Tibial nerve (tissue), 4 donors: ENCODE measurements at places on chromosomes 13 and 19. TPM values are rescaled to one million over a fixed set of nuclear protein-coding genes. Genes with fewer than 3 reads are reported as not detected.

DNA sequence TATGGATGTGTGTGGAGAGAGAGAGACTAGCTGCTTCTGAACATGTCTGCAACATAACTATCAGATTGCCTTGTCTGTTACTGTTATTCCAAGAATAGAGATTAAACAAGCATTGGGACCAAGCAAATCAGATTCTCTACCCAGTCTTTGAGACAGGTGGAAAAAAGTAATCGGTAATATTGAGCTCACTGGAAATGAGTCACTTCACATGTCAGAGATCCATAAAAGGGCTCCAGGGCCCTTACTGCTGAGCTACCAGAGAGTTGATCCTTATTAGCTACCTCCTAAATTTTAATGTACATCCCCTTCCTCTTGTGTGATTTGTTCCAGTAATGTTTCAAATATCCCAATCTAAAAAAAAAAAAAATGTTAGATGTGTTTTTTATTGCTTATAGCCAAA is 2118.0 kb downstream of the PCDH9 start:
- H3K4me3 ChIP-seq = no peak overlapping the region
- H3K36me3 ChIP-seq = no peaks in the 10 kb centered on the region
- no peak overlapping the region for H3K27ac ChIP-seq
- DNase-seq = no peak
- no peaks in the 10 kb centered on the region for H3K4me1 ChIP-seq

DNA sequence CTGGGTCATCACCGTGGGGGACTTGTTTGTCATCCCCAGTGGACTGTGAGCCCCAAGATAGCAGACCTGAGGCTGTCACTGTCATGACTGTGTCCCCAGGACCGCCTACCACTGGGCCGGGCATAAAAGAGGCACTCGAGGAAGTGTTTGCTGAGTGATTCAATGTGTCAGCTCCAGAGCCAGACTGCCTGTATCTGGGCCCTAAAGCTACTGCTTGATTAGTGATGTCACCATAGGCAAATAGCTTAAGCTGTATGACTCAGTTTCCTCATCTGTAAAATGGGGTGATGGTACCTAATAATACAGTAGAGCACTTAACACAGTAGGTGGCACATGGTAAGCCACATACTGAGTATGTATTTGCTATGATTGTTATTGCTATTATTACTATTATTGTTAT is 11.2 kb upstream of the CEACAM19 start:
- H3K36me3 ChIP-seq = no peaks in the 10 kb centered on the region
- no peak overlapping the region for H3K27ac ChIP-seq
- H3K4me3 ChIP-seq = no peak overlapping the region

GRCh38 chr13:113149711-113150549 is 8.5 kb upstream of the PROZ start:
- H3K4me1 ChIP-seq = no peaks in the 10 kb centered on the region
- no peaks in the 10 kb centered on the region for H3K27me3 ChIP-seq
- no peak overlapping the region for H3K27ac ChIP-seq
- no peaks in the 10 kb centered on the region for H3K36me3 ChIP-seq
- no peak for DNase-seq

GRCh38 chr19:3855320-3855719 is 13.5 kb downstream of the ZFR2 start:
- no peaks in the 10 kb centered on the region for H3K36me3 ChIP-seq
- H3K27me3 ChIP-seq = no peaks in the 10 kb centered on the region
- no peaks in the 10 kb centered on the region for H3K4me1 ChIP-seq
- DNase-seq = no peak
- H3K27ac ChIP-seq = no peak overlapping the region

GRCh38 chr19:29624489-29625185 is 18.6 kb downstream of the POP4 start:
- DNase-seq = no peak

Gene ZNF83
- 73.4 TPM for total RNA-seq

Gene IGLON5
- not detected for total RNA-seq

Gene CEACAM20
- total RNA-seq = not detected

Gene F10
- 15.3 TPM for total RNA-seq

Gene C1QTNF9
- total RNA-seq = 0.63 TPM
